ENCODE measurements at places on chromosomes 2 and 18.

DNA sequence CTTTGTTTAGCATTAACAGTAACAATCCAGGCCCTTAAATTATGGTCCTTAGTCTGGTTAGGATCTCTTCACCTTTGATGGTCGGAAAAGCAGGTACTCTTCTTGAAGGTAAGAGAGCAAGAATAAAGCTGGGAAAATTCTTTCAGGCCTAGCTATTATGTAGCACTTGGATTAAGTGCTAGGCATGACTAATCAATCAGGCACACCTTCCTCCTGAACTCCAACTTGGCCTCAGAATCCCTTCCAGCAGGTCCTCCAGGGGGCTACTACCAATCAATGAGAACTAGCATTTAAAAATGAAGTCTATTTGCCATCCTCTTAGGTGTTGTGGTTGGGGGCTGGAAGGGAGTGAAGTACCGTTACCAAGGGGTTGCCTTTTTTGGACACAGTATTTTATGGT lies 3.7 kb downstream of the SMYD1 start:
- DNase-seq: no peak

DNA sequence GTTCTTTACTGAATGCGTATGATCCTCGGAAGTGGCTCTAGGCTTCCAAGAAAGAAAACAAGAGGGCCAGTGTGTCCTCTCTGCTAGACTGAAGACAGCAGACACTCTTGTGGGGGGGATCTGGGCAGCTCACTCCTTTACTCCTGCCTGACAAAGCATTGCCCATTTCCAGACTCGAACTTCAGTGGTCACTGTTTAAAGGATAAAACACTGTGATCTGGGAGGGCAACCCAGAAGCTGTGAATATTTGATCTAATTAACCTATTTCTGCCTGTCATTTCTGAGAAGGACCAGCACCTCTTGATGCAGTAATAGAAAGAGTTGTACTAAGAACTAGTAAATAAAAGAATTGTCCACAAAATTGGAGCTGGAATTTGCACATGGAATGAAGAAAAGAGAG lies 24.5 kb upstream of the CCDC68 start:
- DNase-seq: no peak

GRCh38 chr2:71721362-71721665 lies 268.0 kb downstream of the DYSF start:
- peak; percentile 48 for DNase-seq

- peak; percentile 3 for DNase-seq
These were observed 20.8 kb downstream of the EIPR1 start for GRCh38 chr2:3356799-3357198.

- DNase-seq: no peak
These were observed 126.2 kb upstream of the TMEM200C start for GRCh38 chr18:6021306-6022073.

DNA sequence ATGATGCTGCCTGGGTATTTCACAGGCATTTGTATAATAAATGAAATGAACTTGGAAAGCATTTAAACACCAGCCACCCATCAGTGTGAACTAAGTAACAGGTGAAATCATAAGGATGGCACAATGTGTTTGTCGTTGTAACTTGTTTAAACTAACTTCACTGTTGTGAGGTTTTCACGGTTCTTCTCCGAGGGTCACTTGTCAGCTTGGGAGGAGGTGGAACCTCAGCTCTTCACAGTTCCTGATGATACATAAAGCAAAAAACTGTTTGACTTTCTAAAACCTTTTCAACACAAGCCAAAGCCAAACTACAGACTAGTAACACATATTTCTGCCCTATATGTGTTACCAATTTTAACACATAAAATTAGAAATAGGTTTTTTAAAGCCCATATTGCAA lies 13.1 kb downstream of the TMEM18 start:
- DNase-seq: no peak

DNA sequence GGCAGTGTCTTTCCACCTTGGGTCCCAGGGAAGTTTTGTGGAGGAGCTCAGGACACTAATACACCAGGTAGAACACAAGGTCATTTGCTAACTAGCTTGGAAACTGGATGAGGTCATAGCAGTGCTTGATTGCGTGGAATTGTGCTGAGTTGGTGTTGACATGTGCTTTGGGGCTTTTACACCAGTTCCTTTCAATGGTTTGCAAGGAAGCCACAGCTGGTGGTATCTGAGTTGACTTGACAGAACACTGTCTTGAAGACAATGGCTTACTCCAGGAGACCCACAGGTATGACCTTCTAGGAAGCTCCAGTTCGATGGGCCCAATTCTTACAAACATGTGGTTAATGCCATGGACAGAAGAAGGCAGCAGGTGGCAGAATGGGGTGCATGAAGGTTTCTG lies 5.9 kb downstream of the CTLA4 start:
- no peak for DNase-seq

DNA sequence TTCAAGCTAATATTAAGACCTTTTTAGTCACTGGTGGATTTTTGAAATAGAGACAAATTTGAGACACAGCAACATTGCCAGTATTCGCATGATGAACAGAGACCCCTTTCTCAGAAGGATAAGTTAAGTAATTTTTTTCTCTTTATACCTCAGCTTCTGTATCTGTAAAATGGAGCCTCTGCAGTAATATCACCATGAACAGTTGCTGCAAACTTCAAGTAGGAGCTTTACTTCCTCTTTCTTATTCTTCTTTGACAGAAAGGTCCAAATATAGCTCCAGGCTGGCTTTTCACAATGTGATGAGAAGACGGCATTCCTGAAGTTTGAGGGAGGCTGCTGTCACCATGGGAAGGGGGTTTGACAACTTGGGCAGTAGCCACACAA lies 158.7 kb downstream of the TDRD15 start:
- DNase-seq: no peak

DNA sequence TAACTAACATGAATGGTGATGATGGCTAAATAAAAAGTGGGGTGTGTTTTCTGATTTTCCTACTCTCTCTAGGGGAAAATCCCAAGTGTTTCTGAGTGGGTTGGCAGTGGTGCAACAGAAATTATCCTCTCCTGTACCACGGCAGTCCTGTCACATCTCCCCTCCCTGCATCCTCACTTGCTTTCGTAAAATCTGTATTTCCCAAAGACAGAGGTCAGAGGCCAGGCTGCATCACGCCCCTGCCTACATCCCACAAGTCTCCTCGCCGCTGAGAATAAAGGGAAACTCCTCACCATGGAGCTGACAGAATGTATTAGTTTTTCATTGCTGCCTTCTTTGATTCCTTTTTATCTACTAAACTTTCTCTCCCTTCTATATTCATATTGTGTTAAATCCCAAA lies 13.1 kb downstream of the FBLN7 start:
- no peak for DNase-seq

GRCh38 chr2:236109473-236109872 lies 58.7 kb downstream of the GBX2 start:
- DNase-seq: no peak

DNA sequence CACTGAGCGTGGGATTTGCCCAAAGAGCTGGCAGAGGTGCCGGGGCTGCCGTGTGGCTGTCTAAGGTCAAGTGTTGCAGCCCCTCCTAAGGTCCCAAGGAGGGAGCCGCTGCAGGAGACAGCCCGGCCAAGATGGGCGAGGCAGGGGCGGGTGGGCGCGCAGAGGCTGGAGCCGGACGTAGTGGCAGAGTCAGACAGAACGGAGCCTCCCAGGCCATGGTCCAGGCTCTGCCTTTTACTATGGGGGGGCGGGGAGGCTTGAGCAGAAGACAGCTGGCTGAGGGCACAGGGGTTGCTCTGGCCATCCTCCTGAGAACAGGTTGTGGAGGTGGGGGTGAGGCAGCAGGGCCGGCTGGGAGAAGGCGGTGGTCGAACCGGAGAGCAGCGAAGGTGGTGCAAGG lies 27.5 kb upstream of the PRLH start:
- DNase-seq: no peak

GRCh38 chr2:79774016-79774415 lies 261.2 kb downstream of the CTNNA2 start:
- no peak for DNase-seq

GRCh38 chr2:180539541-180539940 lies 440.9 kb upstream of the UBE2E3 start:
- DNase-seq: no peak

DNA sequence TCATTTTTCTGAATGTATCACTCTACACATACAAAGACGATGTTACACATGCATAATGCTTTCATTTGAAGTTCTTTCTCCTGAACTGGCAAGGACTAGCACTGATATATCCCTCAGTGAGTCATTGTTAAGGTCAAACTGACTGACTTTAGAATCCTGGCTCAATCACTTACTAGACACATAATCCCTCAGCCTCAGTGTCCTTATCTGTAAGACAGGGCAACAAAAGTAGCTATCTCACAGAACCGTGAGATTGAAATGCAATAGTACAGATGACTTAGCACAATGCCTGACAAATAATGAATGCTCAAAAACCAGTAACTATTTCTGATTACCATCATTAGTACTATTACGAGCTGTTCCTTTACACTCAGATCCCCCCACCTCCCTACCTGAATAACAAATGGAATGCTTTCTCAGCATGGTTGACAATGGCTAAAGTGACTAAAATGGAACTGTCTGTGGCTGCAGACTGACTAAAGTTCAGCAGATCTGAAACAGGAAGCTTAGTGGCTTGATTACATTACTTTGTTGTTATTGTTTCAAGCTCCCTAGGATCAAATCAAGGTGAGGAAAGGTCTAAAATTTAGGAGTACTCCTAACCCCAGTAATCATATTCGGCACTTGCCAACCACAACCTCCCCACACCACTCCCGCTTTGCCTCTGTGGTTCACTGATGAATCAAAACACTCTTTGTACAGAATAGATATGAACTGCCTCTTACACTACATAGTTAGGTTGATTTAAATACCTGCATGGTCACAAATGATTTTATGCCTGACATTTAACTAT lies 35.8 kb upstream of the CACNB4 start:
- peak; percentile 47 for DNase-seq

- DNase-seq: peak; percentile 27
These were observed 69.8 kb downstream of the CYBRD1 start for GRCh38 chr2:171592036-171592555.

- DNase-seq: no peak
These were observed 445 bp downstream of the PRPF40A start for GRCh38 chr2:152716805-152717227.
